ENCODE measurements at places on chromosomes 13 and 19.
A peak's percentile ranks its signal among the peaks of the same experiment; 100 is the strongest.

DNA sequence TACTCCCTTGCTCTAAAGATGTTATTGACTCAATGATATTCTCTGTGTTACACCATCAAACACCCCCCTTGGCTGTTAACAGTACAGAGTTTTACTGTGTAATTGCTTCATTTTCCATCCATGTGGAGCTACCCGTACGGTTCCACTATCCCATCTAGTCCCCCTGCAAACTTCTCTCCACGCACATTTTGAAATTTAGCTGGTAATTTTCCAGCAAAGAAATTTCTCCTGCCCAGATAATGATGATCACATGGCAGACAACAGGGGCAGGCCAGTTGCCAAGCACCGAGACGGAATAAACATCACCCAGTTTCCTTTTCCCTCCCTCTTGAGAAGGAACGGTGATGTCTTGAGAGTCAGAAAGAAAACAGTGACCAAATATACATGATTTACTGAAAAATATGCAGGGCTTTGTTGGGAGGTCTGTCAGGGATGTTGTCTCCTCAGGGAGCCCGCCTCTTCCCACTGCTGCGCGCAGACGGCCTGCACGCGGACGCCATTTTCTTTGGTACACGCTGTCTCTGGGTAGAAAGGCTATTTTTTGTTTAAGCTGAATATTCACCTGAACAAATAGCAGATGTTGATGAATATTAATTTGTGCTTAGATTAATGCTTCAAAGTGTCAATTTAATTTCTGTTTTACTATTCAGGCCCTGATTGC lies 109.9 kb downstream of the OLFM4 start:
- DNase-seq: no peak

- DNase-seq: no peak
Measured at GRCh38 chr19:53246498-53246897, 8.2 kb downstream of the ZNF677 start.

- no peak for DNase-seq
Measured at GRCh38 chr19:1751367-1752008, 1.8 kb upstream of the ONECUT3 start.

DNA sequence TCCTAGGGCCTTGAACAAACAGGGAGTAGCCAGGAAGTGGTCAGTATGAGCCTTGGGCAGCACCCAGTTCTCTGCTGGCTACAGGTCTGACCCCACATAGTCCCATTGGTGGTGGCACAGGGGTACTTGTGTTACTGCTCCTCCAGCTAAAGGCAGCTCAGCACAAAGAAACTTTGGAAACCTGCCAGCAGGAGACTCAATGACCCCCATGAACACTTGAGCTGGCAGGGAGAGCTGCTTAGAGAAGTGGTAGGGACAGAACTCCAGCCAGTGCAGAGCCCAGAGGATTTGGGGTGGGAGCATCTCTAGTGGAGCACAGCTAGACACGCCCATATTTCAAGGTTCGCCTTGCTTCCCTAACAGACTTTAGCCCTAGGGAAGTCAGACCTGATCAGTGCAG lies 10.4 kb upstream of the ZNF586 start:
- no peak for DNase-seq

DNA sequence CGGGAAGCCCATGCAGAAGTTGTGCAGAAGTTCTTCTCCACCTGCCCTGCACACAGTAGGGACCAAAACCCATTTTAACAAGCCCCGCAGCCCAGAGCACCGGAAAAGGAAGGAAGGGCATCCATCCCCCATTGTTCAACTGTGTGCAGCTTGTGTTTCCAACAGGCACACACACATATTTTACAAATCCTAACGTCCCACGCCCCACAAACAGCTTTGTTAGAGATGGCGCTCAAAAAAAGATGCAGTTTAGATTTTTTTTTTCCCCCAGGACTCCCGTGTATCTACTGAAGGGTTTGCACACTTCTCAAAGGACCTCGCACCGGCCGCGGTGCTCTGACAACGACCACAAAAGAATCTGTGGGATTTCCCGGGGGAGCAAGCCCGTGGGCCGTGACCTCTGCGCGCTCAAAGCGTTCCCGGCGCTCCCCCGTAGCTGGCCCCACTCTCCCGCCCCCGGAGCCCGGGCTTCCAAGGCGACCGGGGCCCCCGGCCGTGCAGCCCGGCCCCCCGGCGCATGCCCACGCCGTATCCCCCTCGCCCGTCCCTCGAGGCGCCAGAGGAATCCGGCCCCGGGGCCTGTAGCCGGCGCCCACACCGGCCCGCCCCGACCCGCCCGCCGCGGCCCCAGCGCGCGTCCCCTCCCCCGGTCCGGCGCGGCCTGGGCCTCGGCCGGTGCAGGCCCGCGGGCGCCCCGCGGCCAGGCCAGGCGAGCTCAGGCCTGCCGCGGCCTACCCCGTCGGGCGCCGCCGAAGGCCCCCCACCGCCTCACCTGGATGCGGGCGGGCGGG lies 523 bp downstream of the ELAVL1 start:
- peak; percentile 50 for DNase-seq

- no peak for DNase-seq
Measured at GRCh38 chr19:21848706-21849105, 12.7 kb upstream of the ZNF43 start.

DNA sequence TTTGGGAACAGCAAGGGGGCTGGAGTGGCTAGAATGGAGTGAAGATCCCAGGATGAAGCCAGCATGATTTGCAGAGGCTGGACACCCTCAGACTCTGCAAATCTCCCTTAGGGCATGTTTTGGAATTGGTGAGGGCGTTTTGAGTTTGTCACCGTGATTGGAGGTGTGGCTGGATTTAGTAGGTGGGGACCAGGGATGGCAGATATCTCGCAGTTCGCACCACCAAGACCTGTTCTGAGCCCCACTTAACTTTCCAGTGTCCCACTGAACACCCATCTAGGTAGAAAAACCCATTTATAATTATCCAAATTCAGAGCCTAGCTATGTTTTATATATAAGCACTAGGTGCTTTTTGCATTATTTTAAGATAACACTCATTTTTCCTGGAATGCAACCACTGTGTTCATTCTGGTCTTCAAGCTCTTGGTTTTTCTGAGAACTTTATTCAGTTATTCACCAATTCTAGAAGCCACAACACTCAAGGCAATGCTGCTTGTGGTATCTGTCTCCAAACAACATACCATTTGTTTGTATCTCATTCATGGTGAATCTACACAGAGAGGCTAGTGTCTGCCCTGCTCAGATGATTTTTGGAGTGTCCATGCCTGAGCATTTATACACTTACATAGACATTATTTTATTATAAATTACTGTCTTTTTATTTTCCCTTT lies 3.0 kb upstream of the NANOS2 start:
- DNase-seq: no peak

DNA sequence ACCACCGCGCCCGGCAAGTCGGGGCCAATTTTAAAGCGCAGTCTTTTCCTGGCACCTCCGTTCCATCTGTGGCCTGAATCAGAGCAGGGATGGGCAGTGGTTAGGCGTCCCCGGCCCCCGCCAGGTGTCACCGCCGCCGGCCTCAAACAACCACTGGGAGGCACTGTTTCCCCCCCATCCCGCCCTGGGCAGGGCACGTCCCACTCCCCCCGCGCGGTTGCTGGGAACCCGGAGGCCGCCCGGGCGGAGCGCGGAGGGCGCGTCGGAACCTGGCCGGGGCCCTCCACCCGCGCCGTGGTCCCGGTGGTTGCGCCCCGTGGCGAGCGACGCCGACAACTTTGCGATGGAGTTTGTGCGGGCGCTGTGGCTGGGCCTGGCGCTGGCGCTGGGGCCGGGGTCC lies at the start of gene GRIN3B:
Gene GRIN3B, plus strand, starts transcription at position 325 of the 400 bp plus-strand sequence. Its CDS starts 19 bp downstream, at position 344.
- DNase-seq: peak; percentile 54

- no peak for DNase-seq
Measured at GRCh38 chr13:33633701-33634545, 184.0 kb upstream of the RFC3 start.
